ENCODE measurements at places on chromosomes 2 and 18.

GRCh38 chr2:45404807-45405297, 206.2 kb downstream of the SRBD1 start:
- DNase-seq = no peak

GRCh38 chr2:219918254-219918653, 290.8 kb downstream of the SLC4A3 start:
- no peak for DNase-seq

GRCh38 chr2:30029804-30030203, 108.4 kb upstream of the ALK start:
- no peak for DNase-seq

GRCh38 chr2:134564549-134564948, 154.3 kb downstream of the TMEM163 start:
- DNase-seq = no peak

- DNase-seq = peak; percentile 77
Measured at GRCh38 chr18:46152436-46152807, 48.2 kb downstream of the HAUS1 start.

- no peak for DNase-seq
Measured at GRCh38 chr18:45958730-45959129, 8.4 kb downstream of the EPG5 start.

DNA sequence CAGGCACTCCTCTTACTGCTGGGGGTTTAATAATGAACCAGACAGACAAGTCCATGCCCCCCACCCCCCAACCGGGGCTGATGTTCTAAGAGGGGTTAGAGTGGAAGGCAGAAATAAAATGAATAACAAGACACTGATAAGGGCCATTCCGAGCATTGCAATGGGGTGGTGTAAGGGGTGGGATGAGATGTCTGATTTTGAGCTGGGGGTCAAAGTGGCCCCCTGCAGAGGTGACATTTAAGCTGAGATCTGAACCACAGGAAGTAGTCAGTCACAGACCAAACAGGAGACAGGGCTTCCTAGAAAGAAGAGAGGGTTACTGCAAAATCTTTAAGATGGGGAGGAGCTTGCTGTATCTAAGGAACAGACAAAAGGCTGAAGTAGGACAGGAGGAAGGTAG, 180.6 kb upstream of the SH3BP4 start:
- no peak for DNase-seq

DNA sequence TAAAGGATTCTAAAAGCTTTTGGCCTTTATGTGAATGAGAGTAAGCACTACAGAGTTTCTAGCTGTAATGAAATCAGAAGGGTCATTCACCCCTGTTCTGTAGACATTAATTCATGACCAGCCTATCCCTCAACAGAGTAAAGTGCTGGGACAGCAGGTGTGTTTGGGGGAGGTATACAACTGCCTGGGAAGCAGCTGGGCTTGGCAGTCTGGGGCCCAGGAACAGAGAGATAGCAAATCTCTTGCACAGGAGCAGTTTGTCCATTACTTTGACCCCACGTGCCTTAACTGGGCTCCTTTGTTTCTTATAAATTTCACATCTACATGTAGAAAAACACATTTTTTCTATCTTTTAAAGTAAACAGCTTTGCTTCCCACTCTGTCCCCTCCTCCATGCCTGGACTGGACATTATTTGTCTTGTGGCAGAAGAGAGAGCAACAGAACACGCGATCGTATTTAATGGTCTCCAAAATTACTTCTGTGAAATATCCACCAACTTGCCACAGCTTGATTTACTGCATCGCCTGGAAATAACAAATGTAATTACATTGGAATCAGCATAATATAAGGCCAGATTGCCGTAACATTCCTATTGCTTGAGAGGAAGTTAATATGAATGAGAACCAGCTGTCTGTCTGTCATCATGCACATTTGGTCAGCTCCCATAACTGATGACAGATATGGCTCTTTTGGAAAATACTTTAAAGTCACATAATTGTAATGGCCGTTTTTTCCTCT, 263.8 kb downstream of the RBM43 start:
- DNase-seq = no peak

DNA sequence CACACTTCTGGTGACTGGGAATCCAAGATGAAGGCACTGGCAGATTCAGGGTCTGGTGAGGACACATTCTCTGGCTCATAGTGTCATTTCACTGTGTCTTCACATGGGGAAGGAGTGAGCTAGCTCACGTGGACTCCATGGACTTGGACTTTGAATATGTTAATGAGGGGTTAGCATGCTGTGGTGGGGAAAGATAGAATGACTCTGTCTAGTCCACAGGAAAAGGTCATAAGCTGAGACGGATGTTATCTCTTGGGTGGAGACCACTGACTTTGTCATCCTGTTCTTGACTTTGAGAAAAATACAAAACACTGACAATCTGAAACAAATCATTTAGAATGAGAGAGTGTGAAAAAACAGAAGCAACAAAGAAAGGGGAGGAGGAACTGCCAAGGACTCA, 145.9 kb downstream of the PIK3C3 start:
- no peak for DNase-seq

- DNase-seq = no peak
Measured at GRCh38 chr2:86636842-86637241, 13.2 kb upstream of the RNF103 start.

GRCh38 chr2:11016735-11017388, 105.1 kb downstream of the KCNF1 start:
- DNase-seq = no peak

DNA sequence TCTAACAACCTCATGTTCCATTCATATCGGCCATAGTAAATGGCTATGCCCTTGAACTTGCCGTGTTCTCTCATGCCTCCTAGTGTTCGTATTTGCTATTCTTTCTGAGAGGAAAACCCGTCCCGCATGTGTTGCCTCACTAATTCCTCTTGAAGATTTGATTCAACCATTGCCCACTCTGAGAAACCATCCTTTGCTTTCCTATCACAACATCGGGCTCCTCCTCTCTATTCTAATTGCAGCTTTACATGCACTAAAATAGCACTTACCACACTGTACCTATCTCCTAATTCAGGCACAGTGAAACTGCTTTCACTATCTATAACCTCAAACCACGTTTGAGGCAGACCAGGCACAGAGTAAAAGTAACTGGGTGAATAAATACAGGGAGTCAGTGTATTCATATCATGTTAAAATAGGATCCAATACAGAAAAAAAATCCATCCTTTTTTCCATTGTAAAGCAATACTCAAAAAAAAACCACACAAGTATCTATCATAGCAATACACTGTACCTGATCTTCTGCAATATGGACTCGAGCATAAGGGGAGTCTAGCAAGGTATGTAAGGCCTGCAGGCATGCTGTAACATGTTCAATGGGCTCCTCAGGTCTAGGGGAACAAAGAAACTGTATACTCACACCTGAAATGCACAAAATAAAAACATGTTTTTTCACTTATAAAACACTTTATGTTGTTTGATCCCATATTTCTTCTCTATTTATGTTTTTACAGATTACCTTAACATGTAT, 39.0 kb upstream of the STRN start:
- no peak for DNase-seq

DNA sequence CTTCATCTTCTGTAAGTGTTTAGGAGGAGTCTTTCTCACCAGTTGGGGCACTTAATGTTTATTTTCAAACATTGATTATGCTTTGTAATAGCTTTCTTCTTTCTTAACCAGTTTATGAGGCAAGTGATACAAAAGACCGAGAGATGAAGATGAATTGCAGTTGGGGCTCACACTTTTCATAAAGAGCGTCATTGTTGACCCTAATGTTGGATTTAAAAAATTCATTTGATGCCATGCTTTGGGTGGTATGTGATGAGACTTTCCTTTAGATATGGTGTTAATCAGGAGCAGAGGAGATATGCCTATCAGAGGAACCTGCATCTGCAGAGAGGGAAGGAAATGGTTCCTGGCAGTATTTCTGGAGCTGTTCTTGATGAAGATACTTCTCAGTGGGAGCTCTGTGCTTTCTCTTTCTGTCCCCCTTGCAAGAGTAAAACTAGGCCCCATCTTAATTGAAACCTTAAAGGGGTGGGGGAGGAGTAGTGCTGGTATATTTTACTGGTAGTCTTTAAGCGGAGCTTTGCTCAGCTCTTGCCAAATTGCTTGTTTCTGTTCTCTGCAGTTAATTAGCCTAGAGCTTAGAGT, 2.3 kb downstream of the EML4 start:
- no peak for DNase-seq

DNA sequence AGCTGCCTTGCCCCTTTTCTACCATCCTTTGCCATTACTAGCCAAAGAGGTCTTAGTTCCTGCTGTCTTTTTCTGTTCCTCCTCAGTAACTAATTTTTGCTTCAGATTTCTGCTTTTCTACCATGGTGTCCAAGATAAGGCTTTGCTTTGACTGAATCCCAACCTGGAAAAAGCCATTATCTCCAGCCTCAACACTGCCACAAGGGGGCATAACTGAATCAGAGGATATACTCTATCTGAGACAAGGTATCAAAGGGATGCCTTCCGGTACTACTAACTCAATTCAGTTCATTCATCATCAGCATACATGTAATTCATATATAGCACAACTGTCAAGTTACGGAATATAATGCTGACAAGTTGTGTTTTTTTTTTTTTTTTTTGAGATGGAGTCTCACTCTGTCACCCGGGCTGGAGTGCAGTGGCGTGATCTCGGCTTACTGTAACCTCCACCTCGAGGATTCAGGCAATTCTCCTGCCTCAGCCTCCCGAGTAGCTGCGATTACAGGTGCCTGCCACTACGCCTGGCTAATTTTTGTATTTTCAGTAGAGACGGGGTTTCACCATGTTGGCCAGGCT, 11.4 kb downstream of the OSGEPL1 start:
- no peak for DNase-seq

DNA sequence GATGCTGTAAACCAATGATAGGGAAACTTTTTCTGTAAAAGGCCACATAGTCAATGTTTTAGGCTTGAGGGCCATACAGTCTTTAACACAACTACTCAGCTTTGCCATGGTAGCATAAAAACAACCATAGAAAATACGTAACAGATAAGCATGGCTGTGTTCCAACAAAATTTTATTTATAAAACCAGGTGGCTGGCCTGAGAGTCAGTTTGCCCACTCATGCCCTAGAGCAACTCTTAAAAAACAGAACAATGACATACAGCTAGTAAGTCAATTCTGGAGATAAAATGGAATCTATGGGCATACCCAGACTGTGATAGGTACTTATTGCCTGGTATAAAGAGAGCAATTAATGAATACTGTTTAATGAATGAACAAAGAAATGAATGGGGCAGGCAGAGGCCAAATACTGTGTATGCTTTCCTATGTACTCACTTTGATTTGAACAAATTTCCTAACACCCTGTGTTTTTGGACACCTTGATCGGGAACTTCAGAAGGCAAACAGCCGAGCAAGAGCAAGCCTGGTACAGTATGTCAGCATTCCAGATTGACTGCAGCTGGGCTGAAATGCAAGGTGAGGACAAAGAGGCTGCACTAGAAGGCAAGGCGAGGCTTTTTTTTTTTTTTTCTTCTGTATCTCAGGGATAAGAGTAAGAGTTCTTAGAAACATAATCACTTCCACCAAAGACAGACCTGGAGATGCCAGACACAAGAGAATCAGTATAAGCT, 315.3 kb downstream of the CLIP4 start:
- DNase-seq = no peak

DNA sequence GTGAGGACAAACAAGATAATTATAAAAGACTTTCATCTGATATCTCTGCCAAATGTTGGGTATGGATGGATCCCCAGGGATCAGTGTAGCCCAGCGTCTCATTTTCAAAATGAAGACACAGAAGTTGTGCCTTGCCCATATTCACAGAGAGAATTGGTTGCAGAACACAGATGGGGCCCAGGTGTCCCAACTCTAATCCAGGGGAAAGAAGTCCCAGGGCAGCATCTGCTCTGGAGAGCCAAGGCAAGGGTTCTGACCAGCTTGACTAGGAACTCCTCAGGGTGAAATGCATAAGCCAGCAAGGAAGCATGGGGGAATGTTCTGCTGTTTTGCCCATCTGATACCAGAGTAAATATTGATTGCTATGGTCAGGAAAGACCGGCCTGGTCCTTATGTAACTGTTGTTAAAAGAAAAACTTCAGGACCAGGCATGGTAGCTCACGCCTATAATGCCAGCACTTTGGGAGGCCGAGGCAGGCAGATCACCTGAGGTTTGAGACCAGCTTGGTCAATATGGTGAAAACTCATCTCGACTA, 68.7 kb upstream of the CABLES1 start:
- no peak for DNase-seq

DNA sequence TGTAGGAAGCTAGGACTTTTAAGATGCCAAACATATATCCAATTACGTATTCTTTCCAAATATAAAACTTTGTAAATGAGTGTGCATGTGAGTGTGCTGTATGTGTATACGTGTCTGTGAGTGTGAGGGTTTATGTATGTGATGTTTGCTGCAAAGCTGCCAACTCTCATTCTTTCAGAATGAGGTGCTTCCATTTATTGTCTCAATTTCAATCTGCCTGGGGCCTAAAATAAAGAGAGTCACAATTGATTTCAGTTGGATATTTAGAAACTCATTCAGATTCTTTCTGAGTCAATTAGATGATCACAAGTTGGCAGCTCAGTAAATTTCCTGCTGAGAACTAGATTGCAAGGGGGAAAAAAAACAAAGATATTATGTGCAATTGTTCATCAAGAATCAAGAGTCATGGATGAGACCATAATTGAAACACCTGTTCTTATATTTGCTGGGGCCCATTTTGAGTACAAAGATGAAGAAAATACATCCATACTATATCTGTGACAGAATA, 621.2 kb upstream of the ACVR2A start:
- DNase-seq = no peak

- no peak for DNase-seq
Measured at GRCh38 chr2:85744741-85745601, 8.8 kb upstream of the ATOH8 start.

- DNase-seq = no peak
Measured at GRCh38 chr18:71707400-71707799, 836.7 kb downstream of the CBLN2 start.

DNA sequence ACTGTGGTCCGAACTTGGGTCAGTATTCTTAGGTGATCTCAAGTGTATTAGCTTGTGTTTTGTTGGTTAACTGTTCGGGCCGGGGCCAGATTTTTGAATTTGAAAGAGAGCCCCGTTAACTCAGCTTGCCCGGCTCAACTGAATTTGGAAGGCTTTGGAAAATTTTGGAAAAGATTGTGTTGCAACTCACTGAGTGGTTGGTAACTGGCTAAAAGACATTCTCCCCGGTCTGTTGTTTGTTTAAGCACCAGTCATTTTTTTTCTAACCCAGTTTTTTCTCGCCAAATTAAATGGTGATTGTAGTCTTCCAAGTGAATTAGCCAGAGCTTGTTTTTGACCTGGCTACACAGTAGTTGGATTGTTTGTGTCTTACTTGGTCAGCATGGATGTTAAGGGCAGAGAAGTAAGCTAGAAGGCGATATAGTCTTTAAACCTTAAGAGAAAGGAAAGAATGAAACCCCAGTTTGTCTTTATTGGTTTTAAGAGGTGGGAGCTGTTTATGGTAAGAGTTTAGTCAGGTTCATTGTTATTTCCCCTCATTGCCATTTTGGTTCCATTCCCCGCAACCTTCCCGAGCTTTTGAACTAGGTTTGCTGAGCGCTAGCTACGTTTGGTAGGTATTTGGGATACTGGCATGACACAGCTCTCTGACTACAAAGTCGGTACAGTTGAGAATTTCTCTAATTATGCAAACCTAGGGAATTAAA, 2.4 kb downstream of the MAP4K4 start:
- no peak for DNase-seq

Measured in PC-9 (cell line).